ENCODE measurements at places on chromosomes 1 and 21. TPM values are rescaled to one million over a fixed set of nuclear protein-coding genes. Genes with fewer than 3 reads are reported as not detected.

Gene ARL8A
- 36.1 TPM for total RNA-seq

Gene ASCL5
- not detected for total RNA-seq

Gene SLC25A33
- 3.5 TPM for total RNA-seq

Gene CD5L
- total RNA-seq = not detected

Gene NBPF26
- 28.0 TPM for total RNA-seq

Gene AMPD1
- not detected for total RNA-seq

Gene PTGER3
- 2.8 TPM for total RNA-seq

Gene VWA1
- 8.8 TPM for total RNA-seq

Gene PPIAL4G
- total RNA-seq = not detected

Gene UTS2
- total RNA-seq = not detected

Gene SH2D1B
- not detected for total RNA-seq

Gene VCAM1
- total RNA-seq = 20.7 TPM

Gene RAB25
- total RNA-seq = not detected

Gene FMN2
- total RNA-seq = 21.0 TPM

Gene C8A
- not detected for total RNA-seq

Gene FAM72C
- 0.46 TPM for total RNA-seq

Gene CD164L2
- total RNA-seq = not detected

Gene PGLYRP4
- not detected for total RNA-seq

Gene PKLR
- total RNA-seq = not detected

Gene MYOG
- total RNA-seq = not detected

Gene PLA2G2F
- not detected for total RNA-seq

Gene ZNF695
- 0.79 TPM for total RNA-seq

Gene SEMA6C
- 2.0 TPM for total RNA-seq

Gene PTPN7
- not detected for total RNA-seq

Gene LRRC7
- total RNA-seq = not detected

Gene SLFNL1
- total RNA-seq = 0.46 TPM

Gene PRMT6
- 14.4 TPM for total RNA-seq

Gene RORC
- total RNA-seq = 0.03 TPM

Gene SPRR3
- total RNA-seq = not detected

Gene PIGR
- not detected for total RNA-seq

Gene FCMR
- 0.13 TPM for total RNA-seq

Data from smooth muscle cell of the pulmonary artery (primary cell).